T-cell (primary cell): ENCODE measurements at places on chromosomes 6 and 20. TPM values are rescaled to one million over a fixed set of nuclear protein-coding genes. Genes with fewer than 3 reads are reported as not detected.

Gene FAXC
- total RNA-seq: not detected

Gene BANF2
- total RNA-seq: not detected

Gene KIFC1
- 2.9 TPM for total RNA-seq

Gene CALHM5
- not detected for total RNA-seq

Gene NR2E1
- not detected for total RNA-seq
